ENCODE measurements at places on chromosomes 13 and 19.

GRCh38 chr13:35512271-35512920 lies 35.9 kb upstream of the MAB21L1 start:
- no peak for DNase-seq

DNA sequence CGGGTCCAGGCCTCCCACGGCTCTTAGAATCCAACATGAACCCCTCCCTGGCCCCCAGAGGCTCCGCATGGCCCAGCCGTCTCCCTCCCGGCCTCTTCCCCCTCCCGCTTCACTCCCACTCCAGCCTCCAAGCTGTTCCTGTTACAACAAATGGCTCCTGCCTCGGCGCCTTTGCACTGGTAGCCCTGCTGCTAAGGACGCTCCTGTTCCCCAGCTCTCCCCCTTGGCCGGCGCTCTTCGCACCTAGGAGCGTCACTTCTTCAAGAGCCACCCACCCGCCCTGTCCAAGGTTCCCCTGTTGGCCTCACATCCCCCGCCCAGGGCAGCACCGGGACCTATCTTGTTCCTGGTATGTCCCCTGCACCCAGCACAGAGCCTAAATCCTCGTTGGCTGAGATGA lies 9.4 kb downstream of the CCDC124 start:
- DNase-seq = no peak

DNA sequence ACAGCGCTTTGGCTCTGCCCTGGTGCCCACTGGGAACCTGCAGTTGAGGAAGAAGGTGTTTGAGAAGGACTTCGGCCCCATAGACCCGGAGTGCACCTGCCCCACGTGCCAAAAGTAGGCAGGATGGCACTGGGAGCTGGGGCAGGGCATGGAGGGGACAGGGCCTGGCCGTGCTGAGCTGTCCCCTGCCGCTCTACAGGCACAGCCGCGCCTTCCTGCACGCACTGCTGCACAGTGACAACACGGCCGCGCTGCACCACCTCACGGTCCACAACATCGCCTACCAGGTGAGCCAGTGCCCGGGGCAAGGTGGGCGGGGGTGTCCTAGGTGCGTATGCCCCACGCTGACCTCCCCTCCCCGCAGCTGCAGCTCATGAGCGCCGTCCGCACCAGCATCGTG lies 5.1 kb upstream of the DNM2 start:
- no peak for DNase-seq

- DNase-seq = no peak
These were observed 29.4 kb downstream of the SMIM24 start for GRCh38 chr19:3450796-3451411.

DNA sequence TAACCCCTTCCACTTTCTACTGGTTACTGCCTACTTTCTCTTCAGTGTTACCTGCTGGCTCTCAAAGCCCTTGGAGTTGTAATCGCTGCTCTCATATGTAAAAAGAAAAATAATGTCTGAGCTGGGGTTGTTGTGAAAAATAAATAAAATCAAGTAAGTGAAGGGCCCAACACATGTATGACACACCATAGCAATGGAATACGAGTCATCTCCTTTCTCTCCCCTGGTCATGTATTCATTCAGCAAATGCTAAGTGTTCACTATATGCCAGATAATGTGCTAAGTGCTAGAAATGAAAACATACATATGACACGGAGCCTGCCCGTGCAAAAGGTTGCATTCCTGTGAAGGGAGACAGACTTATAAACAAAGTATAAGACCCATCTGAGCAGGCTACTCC lies 535.0 kb downstream of the RFC3 start:
- DNase-seq = no peak

- DNase-seq = no peak
These were observed 1380.4 kb downstream of the SLITRK1 start for GRCh38 chr13:82501834-82502233.

- DNase-seq = no peak
These were observed 50.8 kb downstream of the EFNB2 start for GRCh38 chr13:106484537-106485193.

GRCh38 chr13:113964251-113964995 lies 9.5 kb downstream of the C13orf46 start:
- no peak for DNase-seq

GRCh38 chr19:2629491-2630351 lies 72.8 kb downstream of the GNG7 start:
- no peak for DNase-seq

GRCh38 chr13:67094952-67095351 lies 135.2 kb downstream of the PCDH9 start:
- no peak for DNase-seq

DNA sequence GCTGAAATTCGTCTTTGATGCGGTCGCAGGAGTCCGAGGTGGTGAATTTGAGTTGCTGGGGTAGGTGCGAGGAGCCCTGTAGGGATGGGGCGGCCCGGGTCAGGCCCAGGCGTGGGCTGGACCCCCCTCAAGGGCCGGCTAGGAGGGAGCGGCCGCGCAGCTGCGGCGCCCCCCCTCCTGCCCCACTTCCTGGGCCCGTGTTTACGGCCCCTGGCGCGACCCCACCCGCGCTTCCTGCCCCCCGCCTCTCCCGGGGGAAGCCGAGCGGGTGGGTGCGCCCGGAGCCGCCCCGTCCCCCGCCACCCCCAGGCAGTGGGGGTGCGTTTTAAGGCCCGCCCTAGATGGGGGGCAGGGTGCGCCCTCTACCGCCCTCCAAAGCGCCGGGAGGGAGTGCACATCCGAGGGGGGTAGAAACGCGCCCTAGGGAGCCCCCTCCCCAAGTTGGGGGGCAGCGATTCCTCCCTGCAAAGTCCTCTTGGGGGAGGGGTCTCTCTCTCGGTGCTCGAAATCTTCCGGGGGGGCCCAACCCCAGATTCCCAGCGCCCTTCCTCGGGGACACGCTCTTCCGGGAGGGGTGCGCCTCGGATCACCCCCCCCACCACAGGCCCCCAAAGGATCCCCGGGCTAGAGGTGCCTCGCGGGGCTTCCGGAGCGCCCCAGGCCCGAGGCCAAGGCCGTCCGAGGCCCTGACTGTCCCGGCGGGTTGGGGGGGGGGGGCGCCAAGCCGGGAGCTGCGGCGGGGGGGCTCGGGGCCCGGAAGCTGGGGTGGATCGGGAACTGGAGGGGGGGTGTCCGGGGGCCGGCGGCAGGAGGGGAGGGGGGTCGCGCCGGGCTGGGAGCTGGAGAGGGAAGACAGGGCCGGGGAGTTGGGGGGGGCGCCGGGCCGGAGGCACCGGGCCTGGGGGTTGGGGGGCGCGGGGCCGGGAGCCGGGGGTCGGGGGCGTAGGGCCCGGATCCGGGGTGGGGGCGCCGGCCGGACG lies 823 bp downstream of the TLE5 start:
- DNase-seq = peak; percentile 86

DNA sequence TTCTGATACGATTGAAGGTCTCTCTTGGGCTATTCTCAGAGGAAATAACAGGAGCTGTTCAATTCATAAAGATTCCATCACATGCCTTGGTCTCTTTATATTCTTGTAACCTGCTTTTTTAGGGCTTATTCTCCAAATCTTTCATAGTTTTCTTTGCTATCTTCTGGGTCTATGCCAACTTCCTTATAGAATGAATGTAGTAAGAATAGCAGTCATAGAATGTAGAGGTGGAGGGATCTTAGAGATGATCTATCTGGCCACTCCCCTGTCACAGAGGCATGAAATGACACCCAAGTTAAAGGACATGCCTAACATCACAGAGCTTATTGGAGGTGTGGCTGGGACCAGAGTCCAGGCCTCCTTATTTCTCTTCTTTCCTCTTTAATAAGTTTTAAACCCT lies 13.2 kb downstream of the LCP1 start:
- no peak for DNase-seq

DNA sequence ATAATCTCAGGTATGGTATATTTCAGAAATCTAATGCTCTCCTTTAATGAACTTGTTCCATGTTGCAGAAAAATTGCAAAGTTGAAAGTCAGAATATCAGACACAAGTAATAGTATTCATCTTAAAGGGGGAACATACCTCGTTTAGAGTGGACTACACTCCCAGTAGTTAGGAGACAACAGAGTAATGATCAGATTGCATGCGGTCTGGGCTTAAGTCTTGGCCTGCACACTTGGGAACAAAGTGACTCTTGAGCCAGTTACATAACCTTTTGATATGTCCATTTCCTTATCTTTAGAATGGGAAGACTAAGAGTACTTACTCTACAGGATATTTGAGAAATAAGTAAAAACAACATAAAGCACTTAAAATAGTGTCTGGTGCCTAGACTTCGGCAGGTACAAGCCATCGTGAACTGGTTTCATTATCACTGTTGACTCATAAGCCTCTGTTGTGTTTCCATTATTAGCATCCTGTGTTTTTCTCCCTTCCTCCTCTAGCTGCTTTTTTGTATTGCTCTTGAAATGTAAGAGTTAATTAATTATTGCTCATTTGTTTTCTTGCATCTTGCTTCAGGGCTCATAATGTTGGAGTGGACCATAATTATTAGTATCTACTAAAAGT lies 53.0 kb downstream of the DPY19L3 start:
- no peak for DNase-seq

- DNase-seq = no peak
These were observed 460.3 kb downstream of the KCTD12 start for GRCh38 chr13:76425935-76426334.

DNA sequence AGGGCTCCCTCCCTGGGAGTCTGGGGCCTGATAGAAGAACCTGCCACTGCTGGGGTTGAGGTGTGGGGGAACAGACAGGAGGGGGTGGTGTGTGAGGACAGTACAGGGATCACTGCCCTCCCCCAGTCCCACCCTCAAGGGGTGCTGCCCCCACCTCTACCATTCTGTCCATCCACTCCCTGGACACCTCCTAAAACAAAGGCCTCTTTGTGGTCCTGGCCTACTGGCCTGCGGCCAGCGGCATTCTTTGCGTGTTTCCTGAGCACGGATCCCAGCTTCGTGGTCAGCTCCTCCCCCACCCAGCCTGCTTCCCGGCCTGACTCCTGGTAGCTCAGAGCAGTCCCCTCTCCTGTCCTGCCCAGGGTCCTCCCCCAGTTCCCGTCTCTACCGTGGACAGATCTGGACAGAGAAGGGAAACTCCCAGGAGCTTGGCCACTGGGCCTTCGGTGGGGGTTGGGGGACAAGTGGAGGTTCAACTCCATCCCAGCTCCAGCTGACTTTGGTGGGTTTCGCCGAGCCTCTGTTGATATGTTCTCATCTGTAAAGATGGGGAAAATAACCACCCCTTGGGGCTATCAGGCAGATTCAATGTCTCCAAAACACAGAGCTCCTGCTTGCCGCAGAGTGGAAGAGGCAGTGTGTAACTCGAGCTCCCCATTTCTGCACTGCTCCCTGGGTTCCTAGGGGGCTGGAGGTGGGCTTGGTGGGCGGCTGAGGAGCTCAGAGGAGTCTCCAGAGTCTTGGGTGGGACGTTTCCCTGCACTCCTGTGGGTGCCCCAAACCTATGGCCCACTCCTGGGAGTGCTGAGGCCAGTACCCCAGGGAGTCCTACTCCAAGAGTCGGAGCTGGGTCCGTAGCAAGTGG lies 48.7 kb downstream of the LYL1 start:
- peak; percentile 73 for DNase-seq

GRCh38 chr13:111115965-111116521 lies 933 bp downstream of the ARHGEF7 start:
- DNase-seq = peak; percentile 78

GRCh38 chr19:19540715-19541515 lies 2.9 kb downstream of the CILP2 start:
- DNase-seq = peak; percentile 97

GRCh38 chr13:106493533-106494220 lies 41.8 kb downstream of the EFNB2 start:
- no peak for DNase-seq

GRCh38 chr13:98879957-98880356 lies 97.9 kb downstream of the DOCK9 start:
- no peak for DNase-seq

GRCh38 chr13:110218581-110219201 lies 88.3 kb downstream of the COL4A1 start:
- no peak for DNase-seq

DNA sequence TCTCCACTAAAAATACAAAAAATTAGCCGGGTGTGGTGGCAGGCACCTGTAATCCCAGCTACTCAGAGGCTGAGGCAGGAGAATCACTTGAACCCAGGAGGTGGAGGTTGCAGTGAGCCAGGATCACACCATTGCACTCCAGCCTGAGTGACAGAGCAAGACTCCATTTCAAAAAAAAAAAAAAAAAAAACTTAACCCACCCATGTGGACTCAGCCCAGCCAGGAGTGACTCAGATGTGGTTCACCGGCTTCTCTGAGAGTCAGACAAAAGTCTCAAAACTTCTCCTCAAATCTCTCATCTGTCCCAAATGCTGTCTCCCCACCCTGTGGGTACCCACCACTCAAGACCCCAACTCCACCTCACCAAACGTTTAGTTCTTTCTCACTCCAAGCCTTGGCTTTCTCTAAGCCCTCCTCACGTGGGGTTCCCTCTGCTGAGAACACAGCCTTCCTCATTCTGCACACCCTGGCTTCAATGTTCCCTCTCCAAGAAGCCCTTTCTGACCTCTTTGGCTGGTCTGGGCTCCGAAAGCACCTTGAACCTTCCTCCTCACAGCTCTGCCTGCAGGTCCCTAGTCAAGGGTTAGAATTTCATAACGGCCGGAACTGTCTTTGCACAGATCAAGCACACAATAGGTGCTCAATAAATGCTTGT lies 11.1 kb upstream of the RAB3A start:
- no peak for DNase-seq

DNA sequence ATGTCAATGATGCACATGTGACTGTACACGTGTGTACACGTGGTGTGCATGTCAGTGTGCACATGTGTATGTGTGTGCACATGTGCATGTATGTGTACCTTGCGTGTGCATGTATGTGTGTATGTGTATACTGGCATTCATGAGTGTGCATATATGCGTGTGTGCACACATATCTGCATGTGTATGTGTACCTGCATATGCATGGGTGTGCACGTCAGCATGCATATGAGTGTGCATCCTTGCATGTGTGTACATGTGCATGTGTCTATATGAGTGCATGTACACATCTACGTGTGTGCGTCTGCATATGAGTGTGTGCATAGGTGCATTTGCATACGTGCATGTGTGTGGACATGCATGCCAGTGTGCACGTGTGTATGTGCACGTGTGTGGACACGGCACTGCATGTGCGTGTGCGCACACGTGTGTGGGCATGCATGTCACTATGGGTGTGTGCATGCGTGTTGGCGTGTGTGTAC lies 48.5 kb downstream of the GADD45B start:
- no peak for DNase-seq

DNA sequence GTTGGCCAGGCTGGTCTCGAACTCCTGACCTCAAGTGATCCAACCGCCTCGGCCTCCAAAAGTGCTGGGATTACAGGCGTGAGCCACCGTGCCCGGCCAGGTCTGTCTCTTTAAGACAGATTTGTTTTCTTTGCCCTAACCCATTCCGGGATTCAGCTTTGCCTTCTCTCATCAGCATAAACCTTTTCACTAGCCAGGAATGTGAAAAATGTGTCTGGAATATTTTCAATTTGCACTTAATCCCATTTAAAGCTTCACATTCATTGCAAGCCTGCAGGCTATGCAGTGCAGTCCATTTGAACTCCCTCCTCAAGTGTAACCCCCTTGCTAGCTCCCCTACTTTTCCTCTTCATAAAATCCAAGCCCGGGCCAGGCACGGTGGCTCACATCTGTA lies 880 bp upstream of the TMEM160 start:
- DNase-seq = no peak

- DNase-seq = no peak
These were observed 196.9 kb downstream of the KATNAL1 start for GRCh38 chr13:30110301-30111070.

Measured in SK-N-SH (cell line).